ENCODE measurements at places on chromosomes 6 and 20.

DNA sequence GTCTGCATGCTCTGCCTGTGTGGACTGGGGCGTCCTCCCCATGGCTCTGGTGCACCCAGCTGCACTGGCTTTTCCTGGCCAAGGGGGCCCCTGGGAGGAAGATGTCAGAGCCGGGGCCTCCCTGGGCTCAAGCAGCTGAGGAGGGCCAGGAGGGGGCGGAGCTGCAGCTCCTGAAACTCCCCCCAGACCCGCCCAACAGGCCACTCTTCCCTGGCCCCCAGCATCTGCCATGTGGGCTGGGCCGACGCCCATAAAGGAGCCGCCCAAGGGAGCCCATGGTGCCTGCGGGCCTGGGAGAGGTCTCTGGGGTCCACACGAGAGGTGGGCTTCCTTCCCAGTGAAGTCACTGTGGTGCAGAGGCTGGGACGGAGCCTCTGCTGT is 4.0 kb downstream of the RBBP8NL start:
- no peak for DNase-seq

DNA sequence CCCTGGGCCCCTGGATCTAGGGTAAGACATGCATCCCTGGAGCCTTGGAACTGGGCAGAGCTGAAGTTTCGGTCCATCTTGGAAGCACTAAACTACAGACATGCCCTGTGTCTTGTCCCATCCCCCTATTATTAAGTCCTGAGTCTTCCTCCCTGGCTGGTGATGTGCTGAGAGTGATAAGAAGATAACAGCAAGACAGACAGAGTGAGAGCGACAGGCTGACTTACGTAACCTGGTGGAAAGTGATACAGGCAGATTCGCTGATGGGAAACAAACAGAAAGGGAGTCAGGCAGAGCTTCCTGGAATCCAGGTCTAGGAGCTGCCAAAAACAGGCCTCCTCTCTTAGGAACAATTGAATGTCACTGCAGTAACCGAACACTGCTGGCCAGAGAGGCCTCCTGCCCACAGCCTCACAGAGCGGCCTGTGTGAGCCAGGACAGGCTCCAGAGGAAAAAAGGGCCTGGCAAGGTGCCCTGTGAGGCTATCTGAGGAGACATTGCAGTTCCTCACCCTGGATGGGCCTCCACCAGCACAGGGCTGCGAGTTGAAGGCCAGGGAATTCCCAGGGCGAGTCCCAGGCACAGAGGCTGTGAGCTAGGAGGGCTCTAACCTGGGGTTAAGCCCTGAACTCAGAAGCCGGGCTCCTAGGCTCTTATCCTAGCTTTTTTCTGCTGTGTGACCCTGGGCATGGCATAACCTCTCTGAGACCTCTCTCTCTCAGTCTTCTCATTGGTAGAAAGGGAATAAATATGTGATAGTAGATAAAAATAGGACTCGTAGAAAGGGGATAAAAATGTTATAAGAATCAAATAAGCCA is 34.2 kb upstream of the B4GALT5 start:
- no peak for DNase-seq

GRCh38 chr20:48339190-48339985 is 488.4 kb downstream of the PREX1 start:
- DNase-seq, result peak; percentile 67

- no peak for DNase-seq
These were observed 318.0 kb downstream of the QKI start for GRCh38 chr6:163732479-163732878.

DNA sequence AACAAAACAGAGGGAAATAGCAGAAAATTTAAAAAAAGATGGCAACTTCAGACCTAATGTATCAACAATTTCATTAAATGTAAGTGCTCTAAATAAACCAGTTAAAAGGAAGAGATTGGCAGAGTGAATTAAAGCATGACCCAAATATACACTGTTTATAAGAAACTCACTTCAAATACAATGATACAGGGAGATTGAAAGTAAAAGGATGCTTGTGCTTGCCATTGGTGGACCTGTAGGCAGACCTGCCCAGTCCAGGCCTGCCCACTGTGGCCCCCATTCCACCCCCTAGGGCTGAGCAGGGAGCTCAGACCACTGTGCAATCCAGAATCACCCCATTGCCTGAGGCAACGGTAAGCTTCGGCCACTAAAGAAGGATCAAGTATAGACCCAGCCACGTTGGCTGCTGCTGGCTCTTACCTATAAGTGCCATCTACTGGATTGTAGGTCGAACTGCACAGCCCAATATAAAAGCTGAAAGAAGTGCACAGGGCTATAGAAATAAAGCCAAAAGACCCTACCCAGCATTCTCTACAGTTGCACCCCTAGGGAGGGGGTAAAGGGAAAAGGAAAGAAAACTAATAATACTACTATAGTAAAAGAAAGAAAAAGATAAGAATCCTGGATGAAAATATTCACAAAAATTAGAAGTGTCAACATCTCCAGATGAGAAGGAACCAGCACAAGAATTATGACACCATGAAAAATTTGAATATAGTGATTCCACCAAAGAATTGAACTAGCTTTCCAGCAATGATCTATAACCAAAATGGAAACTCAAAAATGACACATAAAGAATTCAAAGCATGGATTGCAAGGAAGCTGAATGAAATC is 36.1 kb downstream of the PSMB1 start:
- peak; percentile 57 for DNase-seq

DNA sequence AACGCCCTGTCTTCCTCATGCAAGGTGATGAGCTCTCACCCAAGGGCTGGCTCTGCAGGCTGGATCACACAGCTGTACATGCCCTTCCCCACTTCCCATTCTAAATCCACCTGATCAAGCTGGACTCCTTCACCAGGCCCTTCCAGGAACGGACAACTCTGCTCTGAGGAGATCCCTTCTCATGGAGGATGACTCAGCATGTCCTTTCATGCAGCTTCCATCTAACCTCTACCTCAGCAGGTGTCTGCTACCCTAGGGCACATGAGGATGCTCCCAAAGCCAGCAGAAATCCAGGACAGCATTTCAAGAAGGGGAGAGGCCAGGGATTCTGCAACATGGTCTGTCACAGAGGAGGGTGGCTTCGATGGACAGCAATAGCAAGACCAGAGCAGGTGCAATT is 61.2 kb downstream of the PCSK2 start:
- DNase-seq, result no peak

GRCh38 chr6:16760516-16761470 is at the start of gene ATXN1:
TSS of gene ATXN1 (minus strand) at chr6:16761460.
- DNase-seq, result no peak

DNA sequence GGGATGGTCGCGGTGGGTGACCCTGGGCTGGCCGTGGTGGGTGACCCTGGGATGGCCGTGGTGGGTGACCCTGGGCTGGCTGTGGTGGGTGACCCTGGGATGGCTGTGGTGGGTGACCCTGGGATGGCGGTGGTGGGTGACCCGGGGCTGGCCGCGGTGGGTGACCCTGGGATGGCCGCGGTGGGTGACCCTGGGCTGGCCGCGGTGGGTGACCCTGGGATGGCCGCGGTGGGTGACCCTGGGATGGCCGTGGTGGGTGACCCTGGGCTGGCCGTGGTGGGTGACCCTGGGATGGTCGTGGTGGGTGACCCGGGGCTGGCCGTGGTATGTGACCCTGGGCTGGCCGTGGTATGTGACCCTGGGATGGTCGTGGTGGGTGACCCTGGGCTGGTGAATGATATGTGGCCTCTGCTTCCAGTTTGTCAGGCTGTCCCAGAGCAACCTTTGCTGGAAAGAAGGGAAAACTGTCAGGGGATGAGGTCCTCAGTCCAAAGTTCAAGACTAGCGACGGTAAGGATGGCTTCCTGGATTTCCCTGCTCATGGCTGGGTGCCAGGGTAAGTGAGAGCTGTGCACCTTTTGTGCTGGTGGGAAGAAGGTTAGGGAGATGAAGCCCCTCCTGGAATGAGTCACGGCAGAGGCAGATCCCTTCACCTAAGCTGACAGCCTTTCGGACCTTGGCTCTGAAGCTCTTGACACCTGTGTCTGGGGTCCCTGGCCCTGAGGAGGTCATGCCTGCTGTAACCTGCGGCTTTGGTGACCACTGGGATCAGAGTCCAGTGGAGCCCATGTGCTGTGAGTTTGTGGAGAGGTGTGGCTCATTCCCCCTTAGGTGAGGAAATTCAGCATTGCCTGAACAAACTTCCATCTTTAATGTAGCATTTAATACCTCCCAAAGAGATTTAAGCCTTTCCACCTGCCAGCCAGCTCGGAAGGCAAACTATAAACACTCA is 19.1 kb upstream of the PCMTD2 start:
- DNase-seq, result no peak

GRCh38 chr20:10951216-10951615 is 277.4 kb upstream of the JAG1 start:
- DNase-seq, result no peak

GRCh38 chr20:2144850-2145249 is 43.2 kb downstream of the STK35 start:
- DNase-seq, result no peak

DNA sequence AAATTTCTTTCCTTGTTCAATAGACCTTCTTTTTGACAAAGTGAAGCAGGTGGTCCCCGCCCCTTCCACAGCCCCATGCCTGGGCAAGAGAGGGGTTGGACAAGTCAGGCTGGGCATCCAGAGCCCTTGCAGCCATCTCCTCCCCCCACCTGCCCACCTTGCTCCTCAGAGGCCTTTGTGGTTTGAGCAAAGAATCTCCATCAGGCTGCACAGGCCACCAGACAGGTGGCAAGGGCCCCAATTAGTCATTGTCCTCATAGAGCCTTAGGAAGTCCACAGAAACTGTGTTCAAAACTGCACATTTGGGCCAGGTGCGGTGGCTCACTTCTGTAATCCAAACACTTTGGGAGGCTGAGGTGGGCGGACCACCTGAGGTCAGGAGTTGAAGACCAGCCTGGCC is 1.5 kb upstream of the MAPK13 start:
- DNase-seq, result no peak

GRCh38 chr6:139751179-139751578 is 376.7 kb upstream of the CITED2 start:
- DNase-seq, result no peak

GRCh38 chr6:88725111-88725975 is 238.1 kb downstream of the RNGTT start:
- peak; percentile 92 for DNase-seq

Measured in RCC 7860 (cell line).